Activated naive CD4-positive, alpha-beta T cell treated with Interleukin-2 at 50 U/mL for 16 hours (primary cell): ENCODE measurements at places on chromosomes 6 and 20.

DNA sequence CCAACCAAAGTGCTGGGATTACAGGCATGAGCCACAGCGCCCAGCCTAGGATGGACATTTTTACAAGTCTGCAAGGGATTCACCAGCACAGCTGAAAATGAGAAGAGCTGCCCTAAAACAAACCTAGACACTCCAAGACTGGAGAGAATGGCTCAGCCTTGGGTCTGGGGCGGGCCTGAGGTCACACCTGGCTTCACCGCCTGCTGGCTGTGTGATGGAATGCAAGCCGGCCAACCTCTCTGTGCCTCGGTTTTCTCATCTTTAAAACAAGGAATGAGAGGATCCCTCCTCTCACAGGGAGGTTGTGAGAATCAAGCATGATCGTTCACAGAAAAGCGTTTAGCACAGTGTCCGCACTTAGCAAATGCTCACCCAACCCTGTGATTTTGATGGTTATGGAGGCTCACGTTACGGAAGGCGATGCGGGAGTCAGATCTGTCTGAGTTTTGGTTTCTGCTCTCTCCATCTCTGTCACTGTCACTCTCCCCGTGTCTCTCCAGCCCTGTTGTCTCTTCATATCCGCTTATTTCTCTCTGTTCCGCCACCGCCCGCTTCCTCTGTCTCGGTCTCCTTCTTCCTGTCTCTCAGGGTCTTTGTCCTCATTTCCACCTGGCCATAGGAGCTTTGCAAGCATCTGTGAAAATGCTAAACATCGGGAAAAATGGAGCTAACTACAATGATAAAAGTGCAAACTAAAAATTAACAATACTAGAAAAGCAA is 47.6 kb downstream of the CEBPB start:
- no peak for DNase-seq

DNA sequence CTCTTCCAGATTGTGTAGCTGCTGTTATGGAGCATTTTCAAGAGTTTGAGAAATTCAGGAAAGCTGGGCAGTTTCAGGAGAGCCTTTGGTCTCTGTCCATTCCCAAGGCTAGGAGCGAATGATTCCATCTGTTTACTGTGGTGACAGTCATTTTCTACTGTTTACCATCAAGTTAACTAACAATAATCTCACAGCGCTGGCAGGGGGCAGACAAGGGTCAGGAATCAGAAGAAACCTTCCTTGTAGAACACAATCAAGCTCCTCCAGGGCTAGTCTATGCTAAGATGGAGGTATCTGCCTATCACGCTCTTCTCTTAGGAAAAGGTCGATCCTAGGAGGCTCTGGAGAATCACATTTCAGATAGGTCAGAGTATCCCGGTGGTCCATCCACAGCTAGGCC is 293.9 kb downstream of the KIF16B start:
- DNase-seq, result no peak

GRCh38 chr6:24126586-24127192 is 674 bp downstream of the NRSN1 start:
- no peak for DNase-seq

DNA sequence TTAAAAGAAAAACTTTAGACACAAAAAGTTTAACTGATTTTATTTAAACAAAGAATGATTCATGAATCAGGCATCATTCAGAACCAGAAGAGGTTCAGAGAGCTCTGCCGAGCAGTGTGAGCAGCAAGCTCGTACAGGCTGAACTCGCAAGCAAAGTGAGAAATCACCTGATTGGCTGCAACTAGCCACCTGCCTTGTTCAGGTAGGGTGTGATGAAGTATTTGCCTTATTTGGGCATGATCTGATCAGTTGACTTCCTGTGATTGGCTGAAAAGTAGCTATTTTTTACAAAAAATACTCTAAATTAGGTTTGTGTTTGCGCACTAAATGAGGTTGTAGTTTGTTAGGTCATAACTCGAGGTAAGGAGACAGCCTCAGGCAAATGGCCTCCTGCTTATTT is 80.7 kb downstream of the HIVEP1 start:
- DNase-seq, result no peak

GRCh38 chr6:16921399-16922110 is 160.3 kb upstream of the ATXN1 start:
- DNase-seq, result no peak

DNA sequence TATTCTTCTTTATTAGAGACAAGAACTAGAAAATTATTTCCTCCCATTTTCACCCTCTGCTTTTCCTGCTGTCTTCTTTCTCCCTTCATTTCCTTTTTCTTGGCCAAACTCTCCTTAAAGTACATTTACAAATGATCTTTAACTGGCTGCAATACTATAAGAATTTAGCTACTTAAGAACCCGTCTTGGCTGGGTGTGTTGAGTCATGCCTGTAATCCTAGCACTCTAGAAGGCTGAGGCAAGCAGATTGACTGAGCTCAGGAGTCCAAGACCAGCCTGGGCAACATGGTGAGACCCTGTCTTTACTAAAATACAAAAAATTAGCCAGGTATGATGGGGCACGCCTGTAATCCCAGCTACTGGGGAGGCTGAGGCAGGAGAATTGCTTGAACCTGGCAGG is 39.3 kb upstream of the SRPK1 start:
- no peak for DNase-seq

DNA sequence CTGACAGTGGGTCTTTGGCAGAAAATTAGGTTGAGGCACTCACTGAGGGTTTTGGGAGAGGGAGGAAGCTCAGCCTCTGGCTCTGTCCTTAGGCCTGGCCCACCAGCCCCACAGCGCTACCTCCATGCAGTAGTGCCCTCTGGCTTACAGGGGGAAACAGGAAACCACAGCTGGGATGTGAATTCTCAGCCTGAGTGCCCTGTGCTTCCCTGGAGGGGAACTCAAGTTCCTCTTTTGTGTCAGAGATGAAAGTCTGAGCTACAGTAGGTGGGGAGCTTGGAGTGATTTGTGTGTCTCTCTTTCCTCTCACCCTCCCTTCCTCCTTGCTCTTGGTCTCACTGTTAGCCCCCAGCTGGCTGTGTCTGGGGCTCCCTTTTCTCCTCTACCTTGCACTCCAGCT is 48.2 kb upstream of the BLCAP start:
- DNase-seq, result no peak

- no peak for DNase-seq
These were observed 134.1 kb upstream of the PREP start for GRCh38 chr6:105536961-105537360.

DNA sequence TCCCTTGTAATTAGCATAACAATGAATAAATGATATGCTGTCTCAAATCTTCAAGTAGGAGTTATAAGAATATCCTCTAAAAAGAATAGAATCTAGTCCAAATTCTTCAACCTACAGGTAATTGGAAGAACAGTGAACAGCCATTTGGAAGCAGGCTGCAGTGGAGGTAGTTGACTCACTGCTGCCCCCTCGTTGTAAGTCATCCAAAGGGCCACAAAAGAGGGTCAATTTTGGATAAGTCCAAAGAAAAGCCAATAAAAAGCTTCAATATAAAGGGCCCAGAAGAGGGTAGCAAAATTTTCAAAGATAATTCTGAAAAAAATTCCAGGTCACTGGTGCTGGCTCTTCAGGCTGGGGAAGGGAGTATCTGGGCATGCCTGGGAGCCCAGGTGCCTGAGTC is 60.8 kb upstream of the SSTR4 start:
- no peak for DNase-seq

DNA sequence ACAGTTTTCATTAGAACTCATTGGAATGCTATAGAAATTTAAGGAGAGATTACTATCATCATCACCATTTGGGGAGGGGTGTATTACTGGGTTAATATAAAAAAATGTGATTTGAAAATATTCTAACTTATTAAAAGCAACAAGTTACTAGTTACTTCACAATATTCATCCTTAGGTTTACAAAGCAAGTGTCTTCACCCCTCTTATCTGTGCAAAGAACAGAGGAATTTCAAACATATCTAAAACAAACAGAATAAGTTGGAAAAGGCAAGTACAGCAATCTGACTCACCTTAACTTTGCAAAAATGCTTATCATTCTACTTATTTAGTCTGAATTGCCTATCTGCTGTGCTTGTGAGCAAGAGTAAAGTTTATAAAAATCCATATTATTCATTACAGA is 32.9 kb downstream of the DCBLD1 start:
- no peak for DNase-seq

GRCh38 chr6:139871803-139872510 is 497.5 kb upstream of the CITED2 start:
- no peak for DNase-seq

GRCh38 chr20:36206068-36206467 is 30.2 kb upstream of the AAR2 start:
- no peak for DNase-seq

DNA sequence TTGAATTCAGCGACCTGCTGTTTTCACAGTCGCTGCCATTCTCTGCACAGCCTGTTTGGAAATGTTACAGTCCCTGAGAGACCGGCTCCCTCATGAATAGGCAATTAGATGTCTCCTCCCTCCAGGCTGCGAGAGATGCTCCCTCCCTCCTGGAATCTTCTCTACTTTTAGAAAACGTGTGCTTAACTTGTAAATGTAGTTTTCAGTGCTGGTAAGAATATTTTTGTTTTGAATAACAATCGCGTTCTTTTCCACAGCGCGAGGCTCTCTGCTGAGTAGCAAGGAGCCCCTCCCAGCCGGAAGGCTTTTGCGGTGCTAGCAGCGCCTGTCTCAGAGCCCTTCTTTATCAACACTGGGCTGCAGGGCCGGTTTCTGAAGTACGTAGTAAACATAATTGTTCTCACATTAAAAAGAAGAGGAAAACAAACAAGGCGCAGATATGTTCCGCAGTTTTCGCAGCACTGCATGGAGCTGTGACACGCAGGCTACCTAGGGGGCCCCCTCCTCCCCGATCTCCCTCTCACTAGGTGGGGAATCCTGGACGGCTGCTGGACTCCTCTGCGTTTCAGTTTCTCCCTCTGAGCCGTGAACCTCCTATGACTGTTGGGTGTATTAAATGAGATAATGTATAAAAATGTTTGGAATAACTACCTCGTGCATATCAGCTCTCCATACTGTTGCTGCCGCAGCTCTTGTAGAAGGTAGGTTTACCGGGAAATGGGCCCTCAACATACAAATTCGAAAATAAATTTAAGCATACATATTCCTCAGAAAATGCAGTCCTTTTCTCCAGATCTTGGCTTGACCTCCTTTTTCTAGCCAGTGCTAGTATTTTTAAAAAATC is 79.0 kb upstream of the SPACA1 start:
- peak; percentile 10 for DNase-seq

GRCh38 chr20:3473944-3474343 is 3.1 kb downstream of the ATRN start:
- no peak for DNase-seq

- no peak for DNase-seq
These were observed 232.0 kb upstream of the PMEPA1 start for GRCh38 chr20:57941604-57942381.

DNA sequence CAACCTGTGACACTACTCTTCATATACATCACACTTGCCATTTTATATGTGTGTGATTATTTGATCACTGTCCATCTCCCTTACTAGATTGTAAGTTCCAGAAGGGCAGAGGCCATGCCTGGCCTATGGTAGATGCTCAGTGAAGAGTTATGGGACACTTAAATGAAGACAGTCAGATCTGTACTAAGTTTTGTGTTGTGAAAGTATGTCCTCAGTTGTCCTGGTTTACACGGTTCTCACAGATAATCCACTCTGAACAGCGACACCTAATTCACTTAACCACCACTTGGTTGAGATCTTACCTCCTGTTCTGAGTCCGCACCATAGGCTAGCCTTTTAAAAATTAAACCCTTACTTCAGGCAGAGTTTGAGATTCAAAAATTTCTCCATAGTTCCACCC is 434.1 kb upstream of the SOX4 start:
- no peak for DNase-seq

GRCh38 chr6:159894991-159895390 is 4.2 kb downstream of the MAS1 start:
- no peak for DNase-seq

GRCh38 chr6:167567142-167568033 is 242.5 kb downstream of the TTLL2 start:
- no peak for DNase-seq
